ENCODE measurements at places on chromosomes 5 and 9.

GRCh38 chr9:73738741-73739530, 587.3 kb downstream of the ANXA1 start:
- DNase-seq: no peak

DNA sequence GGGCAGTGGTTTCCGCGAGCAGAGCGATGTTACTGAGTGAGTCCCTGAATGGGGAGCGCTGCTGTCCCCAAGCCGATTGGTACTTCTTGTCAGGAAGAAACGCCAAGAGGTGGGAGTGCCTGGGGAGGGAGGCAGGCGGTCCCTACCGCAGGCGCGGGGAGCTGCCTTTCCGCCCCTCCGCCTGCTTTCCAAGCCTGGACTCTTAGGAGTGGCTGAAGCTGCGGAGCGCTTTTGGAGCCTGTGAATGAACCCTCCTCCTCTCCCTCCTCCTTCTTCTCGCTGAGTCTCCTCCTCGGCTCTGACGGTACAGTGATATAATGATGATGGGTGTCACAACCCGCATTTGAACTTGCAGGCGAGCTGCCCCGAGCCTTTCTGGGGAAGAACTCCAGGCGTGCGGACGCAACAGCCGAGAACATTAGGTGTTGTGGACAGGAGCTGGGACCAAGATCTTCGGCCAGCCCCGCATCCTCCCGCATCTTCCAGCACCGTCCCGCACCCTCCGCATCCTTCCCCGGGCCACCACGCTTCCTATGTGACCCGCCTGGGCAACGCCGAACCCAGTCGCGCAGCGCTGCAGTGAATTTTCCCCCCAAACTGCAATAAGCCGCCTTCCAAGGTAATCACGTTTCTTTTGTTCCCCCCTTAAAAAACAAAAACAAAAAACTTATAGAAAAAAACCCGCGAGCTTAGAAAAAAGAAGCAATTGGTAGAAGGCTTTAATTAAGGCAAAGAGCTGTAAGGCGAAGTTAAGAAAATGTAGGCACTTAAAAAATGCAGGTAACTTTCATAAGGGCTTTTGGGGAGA, at the start of gene VCAN:
Gene VCAN (plus strand): TSS at position 340 of the 808 bp plus-strand sequence. CDS start 11,775 bp downstream, outside the sequence.
- DNase-seq: no peak

DNA sequence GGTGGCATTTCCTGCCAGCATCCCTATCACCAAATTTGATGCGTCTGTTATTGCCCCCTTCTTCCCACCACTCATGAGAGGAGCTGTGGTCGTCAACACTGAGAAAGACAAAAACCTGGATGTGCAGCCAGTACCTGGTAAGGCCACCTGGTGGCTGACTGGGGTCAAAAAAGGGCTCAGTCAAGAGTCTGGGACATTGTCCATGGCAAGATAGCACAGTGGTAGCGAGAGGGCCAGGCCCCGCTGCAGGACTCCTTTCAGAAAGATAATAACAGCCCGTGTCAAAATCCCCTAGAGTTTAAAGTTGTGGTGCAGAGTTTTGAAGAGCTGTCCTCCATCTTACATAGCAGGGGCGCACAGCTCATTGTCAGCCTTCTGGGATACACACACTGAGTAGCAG, 40.8 kb downstream of the CSF1R start:
- DNase-seq: no peak

DNA sequence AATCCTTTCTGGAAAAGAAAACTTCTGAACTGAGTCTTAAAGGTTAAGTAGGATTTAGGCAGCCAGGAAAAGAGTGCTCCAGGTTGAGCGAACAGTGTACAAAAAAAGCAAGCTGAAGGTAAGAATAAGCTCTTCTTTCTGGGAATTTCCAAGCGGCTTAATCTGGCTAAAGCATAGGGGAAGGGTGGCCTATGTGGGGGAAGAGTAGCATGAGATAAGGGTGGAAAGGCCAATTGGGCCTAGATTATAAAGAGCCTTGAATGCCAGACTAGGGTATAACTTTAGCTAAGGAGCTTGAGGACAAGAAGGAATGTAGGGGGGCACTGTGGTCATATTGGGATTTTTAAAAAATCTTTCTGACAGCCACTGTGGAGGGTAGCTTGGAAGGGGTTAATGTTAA, 37.3 kb upstream of the NR5A1 start:
- no peak for DNase-seq

- DNase-seq: no peak
Measured at GRCh38 chr5:66859526-66859925, 263.3 kb downstream of the MAST4 start.

DNA sequence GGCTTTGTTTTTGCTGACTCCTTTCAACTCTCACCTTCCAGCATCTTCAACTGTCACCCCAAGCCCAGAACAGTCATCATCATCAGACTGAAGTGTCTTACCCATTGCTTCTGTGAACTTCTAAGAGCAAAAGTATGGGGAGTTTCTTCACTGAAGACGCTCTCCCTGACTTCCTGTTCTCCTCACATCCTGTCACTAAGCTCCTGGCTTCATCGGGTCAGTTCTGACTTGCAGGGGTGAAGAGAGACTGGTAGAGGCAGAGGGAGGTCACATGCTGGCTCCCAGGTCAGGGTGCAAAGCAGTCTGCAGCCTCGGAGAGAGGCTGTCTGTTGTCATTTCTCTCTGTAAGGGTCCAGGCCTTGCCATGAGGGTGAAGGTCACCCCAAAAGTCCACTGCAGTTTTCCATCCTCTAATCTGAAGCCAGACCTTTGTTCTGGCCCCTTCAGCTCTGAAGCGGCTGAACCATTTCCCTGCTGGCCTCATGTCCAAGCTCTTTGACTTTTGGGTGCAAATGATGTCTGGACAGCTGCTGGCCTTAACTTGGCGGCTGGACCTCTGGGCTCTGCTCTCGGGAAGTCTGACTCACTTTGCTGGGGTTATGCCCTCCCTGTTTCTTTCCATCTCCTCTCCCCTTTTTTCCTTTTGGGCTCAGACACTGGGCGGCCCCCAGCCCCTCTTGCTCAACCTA, 305.0 kb downstream of the RAB3C start:
- no peak for DNase-seq

DNA sequence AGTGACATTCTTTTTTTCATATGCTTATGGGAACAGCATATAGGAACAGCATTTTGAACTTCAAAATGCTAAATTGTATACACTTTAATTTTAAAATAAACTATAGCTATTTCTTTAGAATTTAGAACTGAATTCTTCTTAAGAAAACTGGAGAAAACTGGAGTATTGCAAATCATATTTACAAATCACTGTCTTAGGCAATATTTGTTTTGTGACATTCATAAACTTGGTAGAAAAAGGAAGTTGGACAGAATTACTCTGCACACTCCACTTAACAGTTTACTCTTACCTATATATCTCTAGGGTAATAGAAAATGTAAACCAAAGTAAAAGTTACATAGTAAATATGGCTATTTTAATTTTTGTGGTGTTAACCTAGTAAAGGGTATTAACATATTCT, 3.1 kb downstream of the DMRTA1 start:
- no peak for DNase-seq

GRCh38 chr5:33120671-33121070, 320.1 kb upstream of the TARS1 start:
- DNase-seq: no peak

- DNase-seq: no peak
Measured at GRCh38 chr9:133404454-133405002, 13.3 kb downstream of the REXO4 start.
